ENCODE measurements at places on chromosomes 3 and 15.

DNA sequence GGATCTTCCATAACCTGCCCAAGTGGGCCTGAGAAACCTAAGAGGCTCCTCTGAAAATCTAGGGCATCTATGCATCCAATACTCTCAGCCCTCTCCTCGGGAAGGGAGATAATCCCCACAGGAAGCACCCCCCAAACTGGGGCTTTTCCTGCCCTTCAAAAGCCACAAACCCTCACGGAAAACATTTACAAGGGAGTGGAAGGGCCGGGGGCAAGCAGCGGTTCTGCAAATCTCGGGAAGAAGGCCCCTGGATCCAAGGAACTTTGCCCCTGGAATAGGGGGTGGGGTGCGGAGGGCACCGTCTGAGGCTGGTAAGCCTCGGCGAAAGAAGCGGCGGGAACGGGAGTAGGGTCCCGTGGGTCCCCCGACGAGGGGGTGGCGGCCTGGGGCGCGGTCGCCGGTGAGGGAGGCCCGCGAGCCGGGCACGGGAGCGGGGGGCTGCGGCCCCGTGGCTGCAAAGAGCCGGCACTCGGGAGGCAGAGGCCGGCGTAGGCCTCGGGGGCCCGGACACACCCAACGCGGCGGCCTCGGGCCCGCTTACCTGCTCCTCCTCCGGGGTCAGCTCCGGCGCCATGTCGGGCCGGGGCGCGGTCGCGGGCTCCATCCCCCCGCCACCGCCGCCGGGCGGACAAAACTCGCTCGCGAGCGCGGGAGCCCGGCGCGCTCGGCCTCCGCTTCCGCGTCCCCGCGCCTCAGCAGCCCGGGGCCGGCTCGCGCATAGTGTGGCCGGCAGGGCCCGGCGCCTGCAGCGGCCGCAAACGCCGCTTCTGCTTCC is 755 bp downstream of the PTPN9 start:
- no peak for DNase-seq

GRCh38 chr15:90829942-90830440 is 38.4 kb upstream of the FURIN start:
- DNase-seq, result no peak

DNA sequence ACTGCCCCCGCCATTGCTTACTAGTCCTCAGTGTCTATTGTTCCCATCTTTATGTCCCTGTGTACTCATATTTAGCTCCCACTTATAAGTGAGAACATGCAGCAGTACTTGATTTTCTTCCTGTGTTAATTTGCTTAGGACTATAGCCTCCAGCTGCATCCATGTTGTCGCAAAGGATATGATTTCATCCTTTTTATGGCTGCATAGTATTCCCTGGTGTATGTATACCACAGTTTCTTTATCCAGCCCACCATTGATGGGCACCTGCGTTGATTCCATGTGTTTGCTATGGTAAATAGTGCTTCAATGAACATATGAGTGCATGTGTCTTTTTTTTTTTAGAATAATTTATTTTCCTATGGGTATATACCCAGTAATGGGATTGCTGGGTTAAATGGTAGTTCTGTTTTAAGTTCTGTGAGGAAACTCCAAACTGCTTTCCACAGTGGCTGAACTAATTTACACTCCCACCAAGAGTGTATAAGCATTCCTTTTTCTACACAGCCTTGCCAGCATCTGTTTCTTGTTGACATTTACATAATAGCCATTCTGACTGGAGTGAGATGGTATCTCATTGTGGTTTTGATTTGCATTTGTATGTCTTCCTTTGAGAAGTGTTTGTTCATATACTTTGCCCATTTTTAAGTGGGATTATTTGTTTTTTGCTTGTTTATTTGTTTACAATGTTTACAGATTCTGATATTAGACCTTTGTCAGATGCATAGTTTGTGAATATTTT is 53.7 kb downstream of the GALK2 start:
- no peak for DNase-seq

GRCh38 chr3:178527981-178528380 is 8.3 kb upstream of the KCNMB2 start:
- DNase-seq, result no peak

- DNase-seq, result no peak
These were observed 68.6 kb downstream of the CDC25A start for GRCh38 chr3:48119505-48120193.

- DNase-seq, result no peak
These were observed 105.3 kb upstream of the PEX5L start for GRCh38 chr3:180142041-180142440.

- no peak for DNase-seq
These were observed 74.0 kb upstream of the TERB2 start for GRCh38 chr15:44882499-44882968.

DNA sequence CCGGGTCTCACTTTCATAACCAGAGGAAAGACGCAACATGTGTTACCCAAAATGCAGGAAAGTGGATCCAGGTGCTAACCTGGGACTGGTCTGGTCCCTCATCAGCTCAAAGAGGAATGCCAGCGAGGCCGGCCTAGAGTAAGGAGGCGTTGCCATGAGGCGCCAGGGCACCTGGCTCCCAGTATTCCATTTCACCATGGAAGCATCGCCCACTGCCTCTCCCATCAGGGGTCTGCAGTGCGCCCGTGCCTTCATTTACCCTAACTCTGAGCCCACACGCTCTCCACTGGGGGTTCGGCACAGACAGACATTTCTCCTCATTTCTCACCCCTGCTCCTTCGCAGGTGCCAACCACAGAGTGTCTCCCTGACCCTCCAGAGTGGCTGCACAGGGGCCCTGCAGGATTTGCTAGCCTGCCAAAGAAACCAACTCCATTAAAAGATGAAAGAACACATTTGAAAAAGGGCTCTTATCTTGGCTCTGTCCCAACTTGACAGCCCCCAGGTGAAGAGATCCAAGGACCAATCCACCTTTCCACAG is 61.5 kb downstream of the ABTB1 start:
- no peak for DNase-seq

GRCh38 chr15:86840996-86841395 is 761.3 kb downstream of the AGBL1 start:
- DNase-seq, result no peak

DNA sequence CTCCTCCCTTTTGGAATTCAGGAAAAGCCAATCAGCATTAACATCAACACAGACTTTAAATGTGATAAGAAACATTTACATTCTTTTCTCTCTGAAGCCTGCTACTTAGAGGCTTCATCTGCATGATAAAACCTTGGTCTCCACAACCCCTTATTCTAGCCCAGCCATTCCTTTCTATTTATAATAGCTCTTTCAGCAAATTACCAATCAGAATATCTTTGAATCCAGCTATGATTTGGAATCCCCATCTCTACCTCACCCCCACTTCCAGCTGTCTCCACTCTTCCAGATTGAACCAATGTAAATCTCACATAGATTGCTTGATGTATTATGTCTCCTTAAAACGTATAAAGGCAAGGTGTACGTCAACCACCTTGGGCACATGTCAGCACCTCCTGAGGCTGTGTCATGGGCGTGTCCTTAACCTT is 139.7 kb downstream of the TUSC7 start:
- no peak for DNase-seq

DNA sequence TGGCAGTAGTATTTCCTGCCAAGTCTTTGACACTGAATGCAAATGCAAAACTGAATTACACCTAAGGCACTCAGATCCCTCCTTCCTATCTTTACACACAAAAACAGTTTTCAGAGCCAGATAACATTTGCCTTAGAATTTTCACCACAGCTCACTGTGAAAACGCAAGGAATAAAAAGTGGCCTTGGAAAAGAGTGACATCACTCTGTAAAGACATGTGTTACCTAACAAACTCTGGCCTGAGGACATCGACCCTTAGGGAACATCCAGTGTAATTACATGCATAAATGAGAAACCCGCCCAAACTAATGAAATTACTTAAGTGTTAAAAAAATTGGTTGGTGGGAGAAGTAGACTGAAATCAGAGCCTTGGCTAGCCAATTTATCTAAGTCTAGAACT is 88.9 kb downstream of the PLOD2 start:
- no peak for DNase-seq

GRCh38 chr3:123686251-123686650 is 101.4 kb upstream of the HACD2 start:
- DNase-seq, result no peak

DNA sequence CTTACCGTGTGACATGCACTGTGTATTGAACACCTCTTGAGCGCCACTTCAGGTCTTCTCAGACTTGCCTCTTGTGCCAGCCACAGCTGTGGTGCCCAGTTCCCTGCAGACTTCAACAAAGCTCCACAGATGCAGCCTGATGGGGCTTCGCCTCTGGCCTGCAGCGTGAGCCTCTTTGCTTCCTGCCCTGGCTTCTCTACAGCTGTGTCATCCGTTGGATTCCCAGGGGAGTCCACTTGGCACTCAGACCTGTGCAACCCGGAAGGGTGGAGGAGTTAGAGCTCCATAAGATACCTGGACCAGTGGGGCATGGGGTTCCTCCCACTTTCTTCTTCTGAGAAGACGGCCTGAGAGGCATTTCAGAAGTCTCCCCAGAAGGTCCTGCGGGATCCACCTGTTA is 57.7 kb upstream of the BNIP2 start:
- no peak for DNase-seq

DNA sequence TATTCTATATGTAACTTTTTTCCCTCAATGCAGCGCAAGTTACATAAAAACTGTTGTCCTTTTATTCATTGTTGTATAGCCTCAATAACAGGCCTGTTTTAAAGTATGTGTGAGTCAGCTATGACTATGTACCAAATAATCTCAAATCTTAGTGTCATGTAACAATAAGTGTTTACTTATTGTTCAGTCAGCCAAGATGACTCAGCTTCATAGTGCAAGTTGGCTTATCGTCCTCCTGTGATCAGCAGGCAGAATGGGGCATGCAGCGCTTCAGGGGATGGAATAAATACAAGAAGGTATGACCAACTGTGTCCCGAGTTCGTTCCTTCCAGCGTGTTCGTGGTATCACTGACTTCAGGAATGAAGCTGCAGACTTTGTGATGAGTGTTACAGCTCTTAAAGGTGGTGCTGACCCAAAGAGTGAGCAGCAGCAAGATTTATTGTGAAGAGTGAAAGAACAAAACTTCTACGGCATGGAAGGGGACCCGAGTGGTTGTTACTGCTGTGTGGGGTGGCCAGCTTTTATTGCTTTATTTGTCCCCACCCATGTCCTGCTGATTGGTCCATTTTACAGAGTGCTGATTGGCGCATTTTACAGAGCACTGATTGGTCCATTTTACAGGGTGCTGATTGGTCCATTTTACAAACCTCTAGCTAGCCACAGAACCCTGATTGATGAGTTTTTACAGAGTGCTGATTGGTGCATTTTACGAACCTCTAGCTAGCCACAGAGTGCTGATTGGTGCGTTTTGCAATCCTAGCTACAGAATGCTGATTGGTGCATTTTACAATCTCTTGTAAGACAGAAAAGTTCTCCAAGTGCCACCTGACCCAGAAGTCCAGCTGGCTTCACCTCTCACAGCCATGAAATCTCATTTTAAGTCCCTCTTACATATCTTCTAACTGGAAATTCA is 1016.0 kb downstream of the MCTP2 start:
- peak; percentile 70 for DNase-seq

DNA sequence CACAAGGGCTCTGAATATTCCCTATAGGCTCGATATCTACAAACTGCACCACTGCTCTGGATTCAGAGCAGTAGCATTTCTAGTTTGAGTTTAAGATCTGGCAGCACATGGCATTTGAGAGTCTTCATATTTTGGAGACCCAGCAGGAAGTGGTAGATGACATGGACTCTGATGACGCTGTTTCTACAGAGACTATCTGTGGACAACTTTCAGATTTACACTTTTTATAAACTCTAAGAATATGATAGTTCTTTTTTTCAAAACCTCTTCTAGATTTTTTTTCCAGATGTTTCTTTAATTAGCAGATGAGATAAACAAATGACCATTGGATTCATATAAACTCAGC is 35.8 kb downstream of the ARMC8 start:
- DNase-seq, result no peak

- DNase-seq, result no peak
These were observed at the start of gene GCHFR for GRCh38 chr15:40763801-40764628. TSS of gene GCHFR (plus strand) at chr15:40764068. CDS start at chr15:40764181, 113 bp downstream.

DNA sequence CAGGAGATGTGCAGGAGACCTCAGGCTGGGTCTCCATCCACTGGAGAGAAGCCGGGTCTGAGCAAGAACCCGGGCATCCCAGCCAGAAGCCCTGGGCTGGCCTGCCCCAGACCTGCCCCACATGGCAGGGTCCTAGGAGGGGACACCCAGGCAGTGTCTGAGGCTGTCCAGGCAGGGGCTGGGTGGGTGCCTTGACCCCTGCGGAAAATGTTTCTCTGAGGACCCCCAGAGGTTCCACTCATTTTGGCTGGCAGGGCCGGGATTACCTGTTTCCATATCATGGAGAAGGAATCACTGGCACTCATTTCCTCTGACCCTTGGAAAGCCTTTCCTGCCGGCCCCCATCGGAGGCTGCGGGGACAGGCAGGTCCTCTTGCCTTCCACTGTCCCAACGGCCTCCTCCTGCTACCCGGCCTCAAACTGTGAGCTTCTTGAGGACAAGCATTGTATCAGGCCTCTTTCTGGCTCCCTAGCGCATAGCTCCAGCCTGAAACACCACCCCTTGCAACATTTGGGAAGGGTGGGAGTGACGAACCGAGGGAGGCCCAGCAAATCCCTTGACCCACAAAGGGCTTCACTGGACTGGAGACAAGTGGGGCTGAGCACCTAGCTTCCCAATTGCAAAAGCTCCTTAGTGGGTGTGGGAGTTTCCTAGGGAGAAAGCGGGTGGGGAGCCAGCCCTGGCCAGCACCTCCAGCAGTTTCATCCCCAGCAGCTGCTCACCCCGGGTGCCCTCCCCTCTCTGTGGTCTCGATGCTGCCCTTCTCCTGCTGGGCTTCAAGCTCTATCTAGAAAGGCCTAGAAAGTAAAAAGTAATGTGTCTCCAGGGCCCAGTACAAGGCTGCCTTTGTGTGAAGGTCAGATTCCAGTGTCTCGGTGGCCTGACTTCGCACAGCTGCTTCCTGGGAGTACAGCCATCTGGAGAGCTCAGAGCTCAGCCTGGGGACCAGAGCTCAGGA is 29.7 kb downstream of the ACSBG1 start:
- DNase-seq, result no peak

- no peak for DNase-seq
These were observed 9.0 kb upstream of the ADGRG7 start for GRCh38 chr3:100600181-100601042.

- no peak for DNase-seq
These were observed 108.6 kb upstream of the AADACL2 start for GRCh38 chr3:151625086-151625485.

DNA sequence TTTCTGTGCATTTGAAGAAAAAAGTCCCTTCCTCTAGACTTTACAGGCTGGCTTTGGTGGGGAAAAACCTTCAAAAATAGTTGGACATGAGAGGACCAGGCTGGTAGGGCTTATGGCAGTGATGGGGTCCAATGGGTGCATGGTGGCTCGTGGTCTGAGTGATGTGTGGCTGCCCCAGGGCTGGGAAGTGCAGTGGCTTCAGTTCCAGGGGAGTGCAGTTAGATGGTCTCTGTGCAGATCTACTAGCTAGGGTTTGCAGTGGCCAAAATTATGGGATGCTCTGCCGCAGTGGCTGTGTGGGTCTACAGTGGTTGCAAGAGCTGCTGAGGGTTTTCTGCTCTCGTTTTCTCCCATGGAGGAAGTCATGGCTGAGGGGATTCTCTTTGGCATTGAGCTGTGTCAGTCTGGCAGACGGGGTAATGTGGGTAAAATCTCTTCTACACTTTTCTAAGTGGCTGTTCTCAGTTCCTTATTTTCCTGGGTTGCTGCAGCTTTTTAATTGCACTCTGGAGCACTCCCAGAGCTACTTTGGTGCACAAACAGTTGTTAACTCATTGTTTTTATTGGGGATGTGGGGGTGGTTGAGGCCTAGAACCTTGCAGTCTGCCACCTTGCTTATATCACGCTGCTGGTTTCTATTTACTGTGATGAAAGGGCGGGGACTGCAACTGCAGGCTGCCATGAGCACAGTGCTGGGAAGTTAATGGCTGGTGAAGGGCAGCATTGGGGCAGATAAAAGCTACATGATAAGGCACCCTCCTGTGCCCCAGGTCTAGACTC is 1324.6 kb downstream of the NSUN3 start:
- DNase-seq, result no peak

Data from T1000 (cell line).